Activated CD4-positive, alpha-beta T cell treated with anti-CD3 and anti-CD28 coated beads, Interleukin-2, amount 10 ng/mL, durations not matched to agents 7 days and 5 days (primary cell): ENCODE measurements at places on chromosomes 2 and 18.

- DNase-seq, result no peak
These were observed 4.7 kb downstream of the RTKN start for GRCh38 chr2:74436848-74437695.

- DNase-seq, result no peak
These were observed 132.8 kb upstream of the SERTAD2 start for GRCh38 chr2:64786343-64787018.

GRCh38 chr2:173983391-173983871 lies 18.3 kb upstream of the SP3 start:
- no peak for DNase-seq

DNA sequence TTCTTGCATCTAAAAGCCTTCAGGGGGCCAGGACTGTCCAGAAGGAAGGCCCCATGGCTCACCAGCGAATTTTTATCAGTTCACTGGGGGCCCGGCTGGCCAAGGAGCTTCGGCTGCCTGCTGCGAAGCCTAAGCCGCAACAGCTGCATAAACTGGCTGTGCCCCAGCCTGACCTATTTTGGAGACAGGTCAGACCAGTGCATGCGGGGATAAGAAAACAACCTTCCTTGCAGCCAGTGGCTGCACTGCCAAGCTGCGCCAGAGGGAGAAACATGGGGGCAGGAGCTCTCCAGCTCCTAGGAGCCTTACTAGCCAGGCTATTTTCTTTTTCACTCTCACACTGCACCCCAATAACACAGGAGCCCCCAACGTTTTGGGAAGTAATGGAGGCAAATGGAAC lies 15.2 kb downstream of the PAX3 start:
- no peak for DNase-seq

- no peak for DNase-seq
These were observed 297.4 kb upstream of the GCFC2 start for GRCh38 chr2:76008001-76008702.

- no peak for DNase-seq
These were observed 522.6 kb downstream of the CNTNAP5 start for GRCh38 chr2:124547700-124548099.

- DNase-seq, result no peak
These were observed 56.5 kb downstream of the TCF7L1 start for GRCh38 chr2:85189606-85190270.

GRCh38 chr18:49431165-49431962 lies 29.1 kb downstream of the DYM start:
- DNase-seq, result no peak

- no peak for DNase-seq
These were observed 1.1 kb downstream of the SEPTIN2 start for GRCh38 chr2:241316825-241317224.

DNA sequence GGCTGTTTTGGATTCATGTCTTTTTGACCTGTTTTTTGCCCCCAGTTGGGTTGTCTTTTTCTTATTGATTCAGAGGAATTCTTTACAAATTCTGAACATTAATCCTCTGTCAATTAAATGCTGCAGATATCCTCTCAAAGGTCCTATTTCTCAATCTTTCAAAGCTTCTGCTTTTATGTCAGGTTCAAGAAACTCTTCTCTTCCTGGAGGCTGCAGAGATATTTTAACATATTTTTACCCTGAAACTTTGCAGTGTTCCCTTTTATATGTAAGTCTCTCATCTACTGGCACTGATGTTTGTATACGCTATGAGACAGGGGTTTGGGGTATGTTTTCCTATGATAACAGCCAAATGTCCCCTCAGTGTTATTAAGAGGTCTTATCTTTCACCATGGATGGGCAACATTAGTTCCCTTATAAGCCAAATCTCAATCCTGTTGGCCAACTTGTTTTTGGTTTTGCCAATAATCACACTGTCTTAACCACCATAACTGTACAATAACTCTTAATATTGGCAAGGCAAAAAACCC lies 159.3 kb downstream of the HDAC4 start:
- no peak for DNase-seq

GRCh38 chr2:238113611-238114010 lies 13.5 kb downstream of the ESPNL start:
- no peak for DNase-seq

DNA sequence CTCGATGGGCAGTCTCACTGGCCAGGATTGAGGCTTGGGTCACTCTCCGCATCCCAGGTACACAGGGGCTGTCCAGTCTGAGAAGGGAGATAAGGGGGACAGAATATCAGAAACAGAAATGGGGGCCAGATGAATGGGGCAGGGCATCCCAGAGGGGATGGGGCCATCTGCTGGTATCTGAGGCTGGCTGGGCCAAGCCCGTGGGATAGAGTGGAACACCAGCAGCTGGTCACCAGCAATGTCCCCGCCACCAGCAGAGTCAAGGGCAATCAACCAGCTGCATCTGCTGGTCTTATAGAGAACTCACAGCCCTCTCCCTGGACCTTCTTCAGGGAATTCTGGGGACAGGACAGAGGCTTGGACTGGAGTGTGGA lies 128.8 kb upstream of the HAAO start:
- DNase-seq, result no peak

DNA sequence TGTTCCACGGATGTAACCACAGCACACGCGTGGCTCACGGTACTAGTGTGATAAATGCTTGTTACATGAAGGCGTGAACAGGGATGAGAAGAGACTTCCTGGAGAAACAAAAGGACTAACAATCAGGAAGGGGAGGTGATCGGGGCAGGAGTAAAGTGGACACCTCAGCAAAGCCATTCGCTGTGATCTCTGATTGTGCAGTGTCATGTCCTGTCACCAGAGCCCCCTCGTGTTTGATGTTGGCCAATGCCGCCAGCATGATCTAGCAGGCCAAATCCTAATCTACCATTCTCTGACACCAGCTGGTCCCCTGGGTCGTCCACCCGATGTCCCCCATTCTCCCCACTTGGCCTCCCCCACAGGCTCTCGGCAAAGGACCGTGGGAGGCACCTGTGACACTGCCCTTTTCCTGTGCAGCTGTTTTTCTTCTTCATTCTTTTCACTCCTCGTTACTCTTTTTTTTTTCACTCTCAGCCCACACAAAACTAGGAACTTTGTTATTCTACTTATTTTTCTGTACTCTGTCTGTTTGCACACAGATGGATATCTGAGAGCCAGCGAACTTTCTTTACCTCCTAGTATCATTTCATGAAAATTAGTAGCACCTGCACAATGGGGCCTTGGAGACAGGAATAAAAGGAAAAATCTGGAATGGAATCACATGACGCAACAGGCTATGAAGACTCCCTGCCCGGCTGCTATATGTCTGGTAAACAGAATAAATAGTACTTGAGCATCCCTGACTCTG lies 146.8 kb downstream of the TGIF1 start:
- peak; percentile 38 for DNase-seq

DNA sequence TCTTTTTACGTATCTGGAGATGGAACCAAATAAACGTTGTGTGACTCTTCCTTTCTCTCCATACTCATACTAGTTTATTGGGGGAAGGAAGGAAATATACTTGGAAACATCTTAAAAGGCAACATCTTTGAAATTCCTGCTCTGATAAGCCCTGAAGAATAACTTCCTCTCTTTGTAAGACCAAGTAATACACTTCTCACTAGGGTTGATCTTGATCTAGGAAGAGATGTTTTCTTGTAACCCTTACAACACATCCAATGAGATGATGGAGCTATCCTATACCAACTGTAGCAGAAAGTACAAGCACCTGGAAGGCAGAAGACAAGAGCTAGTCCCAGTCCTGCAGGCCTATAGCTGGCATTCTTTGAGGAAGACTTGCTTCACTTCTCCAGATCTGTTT lies 2.0 kb downstream of the ANKRD44 start:
- DNase-seq, result no peak

DNA sequence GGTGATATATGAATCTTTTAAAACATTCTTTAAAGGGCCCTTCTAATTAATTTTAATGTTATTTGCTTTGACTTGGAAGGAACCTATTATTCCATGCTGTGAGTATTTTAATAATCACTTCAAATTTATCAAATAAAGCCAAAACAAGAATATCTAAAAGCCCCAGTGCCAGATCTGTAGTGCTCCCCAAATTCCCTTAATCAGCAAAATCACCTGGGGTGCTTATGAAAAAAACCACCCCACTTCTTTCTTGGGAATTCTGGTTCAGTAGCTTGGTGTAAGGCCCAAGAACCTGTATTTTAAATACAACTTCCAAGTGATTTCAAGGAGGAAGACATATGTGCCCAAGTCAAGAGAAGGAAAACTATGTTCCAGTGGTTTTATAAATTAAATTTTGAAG lies 202.4 kb upstream of the OSR1 start:
- no peak for DNase-seq

- DNase-seq, result no peak
These were observed 210.9 kb downstream of the DCDC2C start for GRCh38 chr2:3914241-3914640.

- no peak for DNase-seq
These were observed 99.7 kb downstream of the EIPR1 start for GRCh38 chr2:3277748-3278520.

GRCh38 chr2:12417786-12418185 lies 298.9 kb upstream of the TRIB2 start:
- no peak for DNase-seq

DNA sequence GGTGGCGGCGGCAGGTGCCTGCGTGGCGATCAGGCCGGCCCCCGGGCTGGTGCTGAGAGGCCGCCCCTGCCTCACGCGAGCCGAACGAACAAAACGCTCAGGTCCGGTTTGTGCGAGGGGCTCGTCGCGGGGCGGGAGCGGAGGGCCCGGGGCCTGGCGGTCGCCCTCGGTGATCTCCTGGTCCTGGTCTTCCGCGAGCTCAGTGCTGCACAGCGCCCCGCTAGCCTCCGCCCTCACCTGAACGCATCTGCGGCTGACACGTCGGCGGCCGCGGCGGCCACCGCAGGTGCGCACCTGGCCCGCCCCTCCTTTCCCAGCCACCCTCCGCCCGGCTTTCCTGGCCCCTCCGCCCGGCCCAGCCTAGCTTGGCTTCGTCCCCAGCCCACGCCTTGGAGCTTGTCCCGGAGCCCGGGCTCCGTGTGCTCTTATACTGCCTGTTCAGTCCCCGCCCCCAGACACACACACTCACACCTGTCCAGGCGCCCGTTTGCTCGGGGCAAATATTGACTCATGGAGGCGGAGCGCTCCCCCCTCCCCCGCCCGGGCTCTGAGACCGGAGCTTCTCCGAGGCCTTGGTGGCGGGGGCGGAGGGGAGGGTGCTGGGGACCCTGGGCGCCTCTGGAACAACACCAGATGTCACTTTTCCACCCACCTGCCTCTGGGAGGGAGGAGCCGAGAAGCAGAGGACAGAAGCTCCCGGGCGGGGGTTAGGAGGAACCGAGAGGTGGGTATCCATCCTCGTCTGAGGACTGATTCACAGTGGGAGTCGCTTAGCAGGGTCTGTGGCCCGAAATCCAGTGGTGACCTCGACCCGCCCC lies 8.6 kb upstream of the CRYBA2 start:
- no peak for DNase-seq

DNA sequence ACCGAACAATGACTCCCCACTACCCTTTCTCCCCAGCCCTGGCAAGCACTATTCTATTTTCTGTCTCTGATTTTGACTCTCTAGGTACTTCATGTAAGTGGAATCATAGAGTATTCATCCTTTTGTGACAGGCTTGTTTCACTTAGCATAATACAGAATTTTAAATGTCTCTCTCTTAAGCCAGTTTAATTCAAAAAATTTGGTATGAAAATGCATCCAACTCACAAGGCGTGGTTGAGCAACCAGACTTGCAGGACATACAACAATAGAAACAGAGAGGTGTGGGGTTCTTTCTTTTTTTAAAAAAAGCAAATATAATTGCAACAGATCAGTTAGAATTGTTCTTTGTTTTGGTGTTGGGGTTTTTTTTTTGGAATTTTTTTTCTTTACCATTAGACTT lies 47.6 kb upstream of the TMEM87B start:
- DNase-seq, result no peak

DNA sequence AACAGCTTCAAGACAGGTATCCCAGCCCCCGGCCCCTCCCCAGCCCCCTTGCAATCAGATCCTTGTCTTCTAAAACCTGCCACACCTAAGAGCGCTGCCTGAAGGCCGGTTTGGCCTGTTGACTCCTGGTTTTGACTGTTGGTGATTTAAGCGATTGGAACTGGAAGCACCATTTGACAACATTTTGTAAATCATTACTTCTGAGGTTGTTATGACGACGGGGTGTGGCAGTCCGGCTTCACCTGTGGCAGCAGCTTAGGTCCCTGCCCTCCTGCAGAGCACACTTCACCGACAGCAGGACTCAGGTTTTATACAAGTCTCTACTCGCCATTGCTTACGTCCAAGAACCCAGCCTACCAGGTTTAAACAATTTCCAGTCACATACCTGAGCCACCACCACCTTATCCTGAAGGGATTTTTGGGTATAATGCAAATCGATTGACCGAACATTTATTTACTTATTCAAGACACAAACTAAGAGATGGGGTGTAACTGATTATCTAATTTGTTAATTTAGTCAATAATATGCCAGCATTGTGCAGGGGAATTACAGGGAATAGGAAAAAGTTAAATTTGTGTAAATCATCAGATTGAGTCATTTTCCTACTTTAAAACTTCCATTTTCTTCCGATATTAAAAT lies 707 bp upstream of the DGUOK start:
- DNase-seq, result no peak

- DNase-seq, result peak; percentile 46
These were observed 466.5 kb downstream of the METTL4 start for GRCh38 chr18:2104620-2105462.

- DNase-seq, result no peak
These were observed 125.8 kb upstream of the MSTN start for GRCh38 chr2:190188289-190188688.

- no peak for DNase-seq
These were observed 138.6 kb downstream of the B3GNT2 start for GRCh38 chr2:62334440-62335058.

GRCh38 chr2:119518401-119519056 lies 5.8 kb downstream of the SCTR start:
- DNase-seq, result no peak

- DNase-seq, result no peak
These were observed 8.6 kb downstream of the MREG start for GRCh38 chr2:216004697-216005283.

- DNase-seq, result no peak
These were observed 267.6 kb downstream of the METTL4 start for GRCh38 chr18:2303517-2304238.

DNA sequence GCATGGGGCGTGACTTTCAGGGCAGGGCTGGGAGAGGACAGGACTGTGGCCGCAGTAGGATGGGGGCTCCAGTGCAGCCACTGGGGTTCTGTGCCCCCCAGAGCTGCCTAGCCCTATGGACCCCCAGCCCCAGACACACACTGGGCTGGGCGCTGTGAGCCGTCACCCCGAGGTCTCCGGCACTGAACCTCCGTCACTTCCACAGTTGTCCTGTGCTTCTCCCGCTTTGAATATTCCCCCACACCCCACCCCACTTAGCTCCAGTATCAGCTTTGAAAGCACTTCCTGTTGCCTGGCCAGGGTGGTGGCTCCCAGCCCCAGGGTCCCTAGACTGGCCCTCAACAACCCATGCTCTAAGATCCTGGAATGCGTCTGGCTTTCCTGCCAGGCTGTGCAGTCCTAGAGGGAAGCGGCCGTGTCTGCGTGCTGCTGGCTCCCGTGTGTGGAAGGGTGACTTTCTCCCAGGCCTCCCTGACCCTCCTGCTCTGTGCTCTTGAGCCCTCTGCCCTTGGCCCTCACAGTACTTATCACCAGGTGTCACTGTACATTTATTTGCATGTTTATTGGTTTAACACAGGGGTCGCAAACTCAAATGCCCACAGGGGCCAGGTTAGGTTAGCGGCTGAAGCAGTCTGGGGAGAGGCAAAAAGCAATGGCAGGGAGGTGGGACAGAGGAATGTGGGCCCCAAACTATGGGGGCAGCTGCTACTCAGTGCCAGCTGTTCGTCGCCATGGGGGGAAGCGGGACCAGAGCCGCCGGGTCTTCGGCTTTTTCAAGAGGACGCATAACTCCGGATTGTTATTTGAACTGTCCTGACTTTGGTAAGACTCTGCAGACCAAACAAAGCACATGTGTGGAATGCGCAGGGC lies 9.9 kb downstream of the OBSL1 start:
- no peak for DNase-seq
